Effector memory CD8-positive, alpha-beta T cell (primary cell): ENCODE measurements at places on chromosomes 12 and 14.
A peak's percentile ranks its signal among the peaks of the same experiment; 100 is the strongest.

DNA sequence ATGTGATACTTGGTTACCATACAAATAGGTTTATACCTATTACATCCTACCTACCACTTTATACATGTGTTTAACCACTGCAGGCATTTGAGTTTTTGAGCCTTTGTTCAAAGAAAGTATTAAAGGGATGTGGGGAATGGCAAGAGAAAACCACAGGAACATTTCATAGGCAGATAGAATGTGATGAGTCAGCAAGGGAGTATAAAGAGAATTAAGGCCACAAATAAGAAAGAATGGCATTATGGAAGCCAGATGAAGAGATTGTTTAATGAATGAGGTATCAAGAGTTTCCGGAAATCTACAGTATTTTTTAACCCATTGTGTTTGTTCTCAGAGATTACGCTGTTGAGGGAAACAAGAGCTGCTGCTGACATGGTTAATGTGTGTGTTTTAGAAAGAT lies 66.9 kb downstream of the METTL25 start:
- DNase-seq = no peak

DNA sequence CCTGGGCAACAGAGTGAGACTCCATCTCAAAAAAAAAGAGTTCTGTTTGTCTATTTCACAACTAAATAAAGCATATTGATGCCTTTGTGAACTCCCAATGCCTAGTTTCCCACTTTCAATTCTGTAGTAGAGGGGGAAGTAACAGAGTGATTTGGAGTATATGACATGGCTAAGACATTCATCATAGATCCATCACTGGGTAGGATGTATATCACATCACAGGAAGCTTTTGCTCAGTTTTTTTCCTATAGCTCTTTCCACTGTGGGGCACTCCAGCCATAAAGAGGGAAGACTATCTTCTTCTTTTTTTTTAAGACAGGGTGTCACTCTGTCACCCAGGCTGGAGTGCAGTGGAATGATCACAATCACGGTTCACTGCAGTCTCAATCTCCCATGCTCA lies 154.0 kb upstream of the BCL2L14 start:
- no peak for DNase-seq

GRCh38 chr12:127416796-127417195 lies 850.2 kb upstream of the TMEM132C start:
- no peak for DNase-seq

DNA sequence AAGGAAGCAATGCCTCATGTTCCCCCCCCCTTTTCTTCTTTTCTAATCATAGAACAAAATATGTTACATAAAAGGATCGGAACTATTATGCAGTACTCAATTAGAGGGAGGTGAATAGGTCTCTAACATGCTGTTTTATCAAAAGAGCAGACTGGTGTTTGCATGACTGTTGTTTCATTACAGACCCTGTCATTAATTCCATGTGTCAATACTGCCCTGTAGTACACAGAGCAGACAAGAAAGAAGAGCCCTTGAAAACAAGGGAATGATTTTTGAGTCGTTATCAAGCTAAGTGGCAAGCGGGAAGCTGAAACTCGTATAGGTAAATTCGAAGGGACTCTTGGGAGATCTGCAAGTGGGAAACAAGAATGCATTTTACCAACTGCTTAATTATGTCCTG lies 76.9 kb upstream of the TMEM263 start:
- DNase-seq = no peak

DNA sequence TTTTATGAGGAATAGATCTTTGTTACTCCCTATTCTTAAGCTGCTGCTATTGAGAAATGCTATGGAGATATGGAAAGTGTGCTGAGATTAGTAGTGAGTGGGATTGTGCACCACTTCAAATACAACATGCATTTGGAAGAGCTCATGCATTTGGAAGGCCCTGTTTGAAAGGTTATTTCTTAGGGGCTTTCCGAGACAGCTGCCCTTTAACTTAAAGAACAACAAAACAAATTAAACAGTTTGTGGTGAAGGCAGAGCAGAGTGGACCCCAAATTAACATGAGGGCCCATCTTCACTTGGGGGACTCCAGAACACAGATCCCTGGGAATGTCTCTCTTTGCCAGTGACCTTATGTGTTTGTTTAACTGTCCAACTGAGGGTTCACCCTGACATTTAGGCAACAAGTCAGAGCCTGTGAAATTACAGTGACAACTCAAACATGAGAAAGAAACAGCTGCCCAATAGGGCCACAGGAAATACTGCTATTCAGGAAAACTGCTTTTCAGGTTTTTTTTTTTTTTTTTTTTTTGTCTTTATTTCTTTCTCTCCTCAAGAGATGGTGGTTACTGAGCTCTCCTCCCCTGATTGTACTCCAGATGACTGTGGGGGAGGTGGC lies 41.4 kb upstream of the IGF1 start:
- no peak for DNase-seq

DNA sequence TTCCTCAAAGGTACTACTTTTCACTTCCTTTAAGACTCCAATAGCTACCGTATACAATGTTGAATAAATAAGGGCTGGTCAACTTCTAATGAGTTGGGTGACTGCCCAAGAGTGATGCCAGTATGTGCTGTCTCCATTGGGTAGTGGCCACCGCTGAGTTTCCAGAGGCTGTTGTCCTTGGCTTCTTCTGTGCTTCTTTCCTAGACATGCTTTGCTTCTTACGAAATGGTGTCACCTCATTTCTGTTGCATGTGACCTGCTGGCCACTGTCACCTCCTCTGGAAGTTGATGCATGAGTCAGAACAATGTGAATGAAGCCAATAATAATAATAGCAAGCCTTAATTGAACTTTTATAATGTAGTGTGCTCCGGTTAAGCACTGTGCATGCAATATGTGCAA lies 7.5 kb upstream of the NID2 start:
- DNase-seq = no peak

DNA sequence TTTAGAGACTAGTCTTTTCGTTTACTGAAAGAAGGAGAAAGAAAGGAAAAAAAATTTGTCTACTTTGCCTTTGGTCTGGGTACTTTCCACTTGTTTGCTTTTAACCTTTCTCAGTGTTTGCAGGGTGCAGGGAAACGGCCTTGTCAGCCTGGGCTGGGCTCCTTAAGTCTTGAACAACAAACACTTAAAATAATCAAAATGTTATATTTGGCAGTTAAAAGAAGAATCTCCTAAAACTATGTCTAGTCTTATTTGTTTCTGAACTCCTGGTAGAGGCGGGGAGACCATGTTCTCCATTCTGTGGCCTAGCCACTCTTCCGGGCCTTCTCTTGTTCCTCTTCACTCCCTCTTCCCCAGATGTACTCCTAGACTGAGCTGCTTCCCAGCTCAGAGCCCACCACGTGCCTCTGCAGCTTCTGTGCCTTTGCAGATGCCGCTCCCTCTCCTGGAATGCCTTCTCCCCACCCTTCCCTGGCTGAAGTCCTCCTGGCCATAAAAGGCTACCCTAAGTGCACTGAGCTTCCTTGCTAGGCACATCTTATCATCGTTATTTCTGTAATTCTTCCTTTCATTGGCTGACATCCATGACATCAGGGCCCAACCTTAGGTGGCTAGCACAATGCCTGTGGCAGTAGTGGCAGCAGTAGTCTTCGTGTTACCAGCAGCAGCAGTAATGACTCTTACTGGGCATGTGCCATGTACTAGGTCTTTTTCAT lies 432.9 kb downstream of the ZFP36L1 start:
- no peak for DNase-seq

DNA sequence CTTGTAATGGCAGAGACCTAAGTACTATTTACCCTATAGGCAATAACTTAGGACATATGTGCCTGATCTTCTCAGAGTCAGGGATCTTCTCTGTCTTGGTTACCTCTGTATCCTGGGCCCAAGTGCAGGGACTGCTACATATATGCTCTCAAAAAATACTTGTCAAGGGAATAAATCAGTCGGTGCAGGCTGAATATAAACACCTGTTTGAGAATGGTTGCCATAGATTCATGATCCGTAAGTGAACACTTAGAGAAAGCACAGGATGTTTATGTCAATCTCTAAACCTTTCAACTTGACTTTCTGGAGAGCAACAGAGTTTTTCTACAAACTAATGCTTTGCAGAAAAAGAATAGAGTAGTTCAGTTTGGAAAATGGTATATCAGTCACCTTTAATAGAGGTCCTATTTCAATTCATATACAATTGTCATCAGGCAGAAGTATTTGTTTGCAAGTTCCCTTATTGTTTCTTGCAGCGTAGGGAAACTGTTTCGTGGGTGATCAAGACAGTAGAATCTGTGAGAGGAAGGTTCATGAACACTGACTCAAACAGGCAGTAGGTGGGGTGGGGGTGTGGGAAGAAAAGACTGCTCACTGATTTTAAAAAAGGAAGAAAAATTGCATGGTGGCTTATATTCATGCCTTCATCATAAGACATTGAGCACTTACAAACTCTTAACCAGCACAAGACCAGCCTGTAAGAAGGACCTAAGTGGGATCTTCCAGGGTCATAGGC lies 6.0 kb upstream of the UBE2N start:
- DNase-seq = no peak

DNA sequence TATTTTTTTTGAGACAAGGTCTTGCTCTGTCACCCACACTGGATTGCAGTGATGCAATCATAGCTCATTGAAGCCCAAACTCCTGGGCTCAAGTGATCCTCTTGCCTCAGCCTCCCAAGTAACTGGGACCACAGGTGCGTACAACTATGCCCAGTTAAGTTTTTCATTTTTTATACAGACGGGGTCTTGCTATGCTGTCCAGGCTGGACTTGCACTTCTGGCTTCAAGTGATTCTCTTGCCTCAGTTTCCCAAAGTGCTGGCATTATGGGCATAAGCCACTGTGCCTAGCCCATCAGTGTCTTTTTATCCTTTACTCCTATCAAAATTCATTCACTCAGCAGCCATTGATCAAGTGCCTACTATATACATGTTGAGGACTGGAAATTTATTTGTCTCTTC lies 9.0 kb downstream of the PTPN11 start:
- DNase-seq = no peak

DNA sequence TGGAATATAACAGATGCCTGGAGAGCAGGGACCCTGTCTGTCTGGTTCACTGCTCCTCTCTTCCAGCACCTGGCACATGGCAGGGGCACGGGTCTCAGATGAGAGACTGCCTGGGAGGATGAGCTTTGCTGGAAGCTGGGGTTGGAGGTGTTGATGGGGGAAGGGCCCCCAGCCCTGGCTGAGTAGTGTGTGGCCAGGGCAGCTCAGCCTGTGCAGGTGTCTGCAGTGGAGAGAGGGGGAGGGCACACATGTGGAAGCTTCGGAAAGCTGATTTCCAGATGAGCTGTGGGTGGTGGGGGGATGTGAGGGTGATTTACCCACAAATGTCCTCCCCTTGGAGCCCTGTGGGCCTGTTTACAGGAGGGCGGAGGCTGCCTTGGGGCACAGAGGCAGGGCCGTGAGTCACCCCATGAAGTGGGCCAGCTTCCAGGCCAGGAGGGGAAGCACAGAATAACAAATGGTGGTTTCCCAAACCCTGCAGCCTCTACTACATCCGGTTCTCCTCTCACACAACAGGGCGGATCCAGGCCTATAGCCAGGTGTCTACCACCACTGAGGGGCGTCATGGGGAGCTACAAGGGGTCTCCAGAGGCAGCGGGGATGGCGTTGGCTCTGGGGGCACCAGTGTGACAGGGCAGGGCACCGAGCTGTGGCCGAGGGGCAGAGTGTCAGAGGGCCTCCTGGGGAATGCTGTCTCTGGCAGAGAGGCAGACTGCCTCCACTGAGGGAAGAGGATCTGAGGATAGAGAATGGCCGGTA lies 11.0 kb downstream of the KRT7 start:
- DNase-seq = peak; percentile 7

GRCh38 chr12:22169376-22169775 lies 123.4 kb downstream of the CMAS start:
- no peak for DNase-seq

- DNase-seq = no peak
Observed at GRCh38 chr14:94738751-94739150, 31.2 kb downstream of the GSC start.

- no peak for DNase-seq
Observed at GRCh38 chr14:64722842-64723447, 18.7 kb downstream of the PLEKHG3 start.

GRCh38 chr14:50602035-50602434 lies 42.1 kb downstream of the ATL1 start:
- no peak for DNase-seq

GRCh38 chr14:93510056-93510455 lies 79.3 kb downstream of the UNC79 start:
- no peak for DNase-seq

- no peak for DNase-seq
Observed at GRCh38 chr14:22606380-22606779, 8.3 kb downstream of the ABHD4 start.

- no peak for DNase-seq
Observed at GRCh38 chr14:23414254-23414653, 6.2 kb upstream of the MYH6 start.

DNA sequence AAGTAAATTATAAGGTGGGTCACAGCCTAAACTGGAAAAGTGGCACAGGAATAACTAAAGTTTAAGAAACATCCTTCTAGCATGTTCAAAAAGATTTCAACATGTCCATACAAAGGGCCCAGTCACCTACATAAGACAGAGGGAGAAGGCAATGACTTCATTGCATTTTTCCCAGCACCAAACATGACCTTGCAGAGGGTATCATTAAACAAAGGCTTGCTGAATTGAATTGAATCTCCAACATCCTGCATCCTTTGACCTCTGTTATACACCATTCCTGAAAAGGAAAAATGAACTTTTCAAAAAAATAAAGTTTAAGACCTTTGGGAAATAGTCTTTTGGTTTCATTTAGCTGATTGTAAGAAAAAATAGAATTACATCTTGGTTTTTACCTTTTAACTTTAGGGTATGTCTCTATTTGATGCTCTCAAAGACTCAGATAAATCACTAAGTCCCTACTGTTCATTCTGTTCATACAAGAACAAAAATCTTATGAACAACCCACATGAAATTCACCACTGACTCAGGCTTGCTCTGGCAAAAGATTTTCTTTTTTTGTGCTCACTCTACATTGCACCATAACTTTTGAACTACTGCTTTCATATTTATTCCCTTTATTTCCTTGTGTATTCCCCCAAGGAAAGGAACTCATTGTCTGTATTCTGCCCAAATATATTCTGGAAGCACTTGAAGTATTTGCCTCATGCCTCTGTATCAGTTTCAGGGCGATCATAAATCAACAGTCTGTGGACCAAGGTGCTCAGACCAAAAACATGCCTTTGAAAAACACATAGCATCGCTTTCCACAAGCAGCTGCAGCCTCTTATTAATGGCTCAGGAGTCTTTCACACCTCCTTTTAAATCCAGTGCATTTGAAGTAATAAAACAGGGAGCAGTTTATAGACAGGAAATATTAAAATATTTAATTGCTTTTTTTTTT lies 121.7 kb downstream of the DUSP6 start:
- no peak for DNase-seq

DNA sequence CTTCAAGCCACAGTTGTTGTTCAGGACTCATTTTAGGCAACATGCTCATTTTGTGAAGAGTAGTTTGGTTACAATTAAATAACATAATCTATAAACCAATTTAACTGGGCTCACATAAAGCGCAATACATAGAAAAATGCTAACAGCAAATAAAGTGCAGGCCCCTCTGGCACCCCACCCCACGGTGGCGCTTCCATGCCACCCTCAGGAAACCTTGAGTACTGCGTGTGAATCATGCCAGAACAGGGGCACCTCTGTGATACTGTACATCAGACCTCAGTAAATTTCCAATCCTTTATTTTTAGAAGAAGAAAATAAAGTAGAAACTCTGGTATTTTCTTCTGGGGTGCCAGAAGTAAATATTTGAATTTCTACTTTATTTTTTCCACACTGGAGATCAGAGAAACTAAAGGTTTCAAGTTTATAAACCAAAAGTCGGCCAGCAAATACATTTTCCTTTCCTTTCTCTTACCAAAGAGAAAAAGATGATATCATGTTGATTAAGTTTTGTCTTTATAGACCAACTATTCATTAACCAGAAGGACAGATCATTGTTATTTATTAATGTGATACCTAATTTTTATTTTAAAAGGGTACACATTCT lies 316.8 kb downstream of the PAWR start:
- no peak for DNase-seq

GRCh38 chr14:99380991-99381687 lies 99.5 kb downstream of the SETD3 start:
- DNase-seq = no peak
